NCI-H82 (cell line): ENCODE measurements at places on chromosomes 6 and 20.

- no peak for DNase-seq
These were observed 124.4 kb downstream of the TCP11 start for GRCh38 chr6:35016502-35017321.

- no peak for DNase-seq
These were observed 182.0 kb downstream of the DOK5 start for GRCh38 chr20:54657268-54657826.

GRCh38 chr6:11802886-11803590 is 24.4 kb upstream of the ADTRP start:
- DNase-seq = no peak

- DNase-seq = peak; percentile 33
These were observed 84.8 kb downstream of the CD40 start for GRCh38 chr20:46202766-46203509.

DNA sequence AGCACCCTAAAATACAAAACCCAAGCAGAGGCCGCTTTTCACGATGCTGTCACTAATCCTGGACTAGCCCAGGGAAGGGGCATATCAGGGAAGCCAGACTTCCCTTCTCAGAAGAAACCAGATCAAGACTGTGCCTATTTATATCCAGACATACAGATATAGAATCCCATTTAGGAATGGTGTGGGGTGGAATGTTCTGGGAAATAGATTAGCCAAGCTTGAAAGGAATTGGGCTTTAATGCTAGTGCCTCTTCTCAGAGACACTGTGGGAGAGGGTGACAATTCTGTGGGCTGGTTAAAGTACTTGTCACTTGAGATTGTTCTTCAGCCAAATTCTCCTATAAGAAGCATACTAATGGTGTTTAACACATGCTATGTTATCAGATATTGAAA is 45.5 kb downstream of the SNAP25 start:
- DNase-seq = no peak

GRCh38 chr6:17349427-17349826 is 44.0 kb upstream of the CAP2 start:
- no peak for DNase-seq
